SK-MEL-5 (cell line): ENCODE measurements at places on chromosomes 6 and 20. TPM values are rescaled to one million over a fixed set of nuclear protein-coding genes. Genes with fewer than 3 reads are reported as not detected.

DNA sequence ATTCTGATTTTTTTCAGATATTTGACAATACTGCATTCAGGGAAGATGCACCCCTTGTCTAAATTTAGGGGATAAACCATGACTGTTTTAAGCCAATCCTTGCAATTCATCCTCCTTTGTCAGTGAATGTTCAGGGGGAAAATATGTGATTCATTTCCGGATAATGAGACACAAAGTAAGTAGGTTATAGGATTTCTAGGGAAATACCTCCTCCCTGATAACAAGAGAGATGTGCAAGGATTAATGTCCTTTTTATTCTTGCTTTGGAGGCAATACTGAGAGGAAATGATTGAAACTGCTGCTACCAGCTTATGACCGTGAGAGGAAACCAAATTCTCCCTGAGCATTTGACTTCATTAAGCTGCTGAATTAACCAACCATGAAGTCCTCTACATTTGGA is 161.3 kb upstream of the EYA4 start:
- no peak for DNase-seq

GRCh38 chr6:10419749-10420545 is 5.1 kb upstream of the TFAP2A start:
- DNase-seq, result no peak

- no peak for DNase-seq
Measured at GRCh38 chr20:57031867-57032355, 234.5 kb downstream of the BMP7 start.

The EYA2 gene
- total RNA-seq, result not detected in 2 replicates

DNA sequence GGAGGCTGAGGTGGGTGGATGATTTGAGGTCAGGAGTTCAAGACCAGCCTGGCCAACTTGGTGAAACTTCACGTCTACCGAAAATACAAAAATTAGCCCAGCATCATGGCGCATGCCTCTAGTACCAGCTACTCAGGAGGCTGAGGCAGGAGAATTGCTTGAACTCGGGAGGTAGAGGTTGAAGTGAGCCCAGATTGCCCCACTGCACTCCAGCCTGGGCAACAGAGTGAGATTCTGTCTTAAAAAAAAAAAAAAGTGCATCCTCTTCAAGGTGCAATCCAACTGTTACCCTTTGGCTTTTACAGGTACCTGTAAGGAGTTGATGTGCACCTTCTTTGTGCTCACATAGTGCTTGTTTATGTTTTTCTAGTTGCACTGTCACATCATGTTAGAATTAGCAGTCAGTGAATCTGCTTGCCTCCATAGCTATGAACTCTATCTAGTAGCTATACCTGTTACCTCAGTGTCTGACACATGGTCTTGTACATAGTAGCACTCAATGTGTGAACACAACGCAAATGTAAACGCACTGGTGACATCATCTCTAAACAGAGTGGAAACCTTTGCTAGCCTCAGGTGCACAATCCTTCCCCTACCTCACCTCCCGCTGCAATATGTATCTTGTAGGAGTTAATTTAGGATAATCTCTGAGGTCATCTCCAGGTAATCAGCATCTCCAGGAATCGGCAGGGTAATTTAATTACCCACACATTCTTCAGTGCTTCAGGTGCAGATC is 9.7 kb downstream of the MSH5 start:
- DNase-seq, result no peak

- DNase-seq, result peak; percentile 24
Measured at GRCh38 chr6:90435207-90435899, 138.7 kb upstream of the BACH2 start.

DNA sequence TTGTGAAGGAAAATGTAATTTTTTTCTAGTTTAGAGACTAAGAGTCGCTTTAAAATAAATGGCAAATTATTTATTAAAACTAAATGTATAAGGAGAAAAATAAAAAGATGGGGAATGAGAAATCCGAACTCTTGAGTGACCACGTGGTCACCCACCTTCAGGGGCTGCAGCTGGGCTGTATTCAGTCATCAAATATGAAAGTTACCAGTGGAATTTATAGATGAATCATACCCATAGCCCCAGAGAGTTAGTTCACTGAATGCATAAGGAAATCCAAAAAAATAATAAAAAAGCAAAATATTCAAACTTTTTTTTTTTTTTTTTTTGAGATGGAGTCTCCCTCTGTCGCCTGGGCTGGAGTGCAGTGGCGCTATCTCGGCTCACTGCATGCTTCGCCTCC is 947.7 kb upstream of the ADGRB3 start:
- no peak for DNase-seq

GRCh38 chr6:108330806-108331205 is 36.0 kb downstream of the AFG1L start:
- no peak for DNase-seq

The GSTA3 gene
- total RNA-seq, result 0.80 TPM in 1 of 2 replicates, not detected in the other

The SLC17A9 gene
- not detected in 2 replicates for total RNA-seq

GRCh38 chr6:75620381-75621304 is 19.0 kb downstream of the SENP6 start:
- no peak for DNase-seq

DNA sequence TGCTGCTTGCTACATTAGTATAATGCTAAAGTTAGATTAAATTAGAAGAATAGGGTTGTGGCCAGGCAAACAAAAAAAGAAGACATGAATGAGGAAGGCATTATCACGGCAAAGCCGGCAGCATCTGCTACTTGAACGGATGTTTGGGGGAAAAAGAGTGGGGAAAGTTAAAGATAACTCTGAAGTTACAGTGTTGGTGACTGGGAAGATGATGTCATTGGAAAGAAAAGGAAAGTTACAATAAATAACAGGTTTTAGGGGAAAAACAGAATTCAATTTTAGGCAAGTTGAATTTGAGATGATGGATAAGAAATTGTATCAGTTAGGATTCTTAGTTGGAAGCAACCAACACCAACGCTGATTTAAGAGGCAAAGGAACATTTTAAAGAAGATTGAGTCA is 74.2 kb upstream of the NRN1 start:
- DNase-seq, result no peak

The KCNQ5 gene
- total RNA-seq, result 13.9 and 24.1 TPM in 2 replicates

- DNase-seq, result no peak
Measured at GRCh38 chr6:75101896-75102295, 104.0 kb downstream of the COL12A1 start.

GRCh38 chr20:34124469-34125249 is 12.6 kb upstream of the EIF2S2 start:
- DNase-seq, result no peak

DNA sequence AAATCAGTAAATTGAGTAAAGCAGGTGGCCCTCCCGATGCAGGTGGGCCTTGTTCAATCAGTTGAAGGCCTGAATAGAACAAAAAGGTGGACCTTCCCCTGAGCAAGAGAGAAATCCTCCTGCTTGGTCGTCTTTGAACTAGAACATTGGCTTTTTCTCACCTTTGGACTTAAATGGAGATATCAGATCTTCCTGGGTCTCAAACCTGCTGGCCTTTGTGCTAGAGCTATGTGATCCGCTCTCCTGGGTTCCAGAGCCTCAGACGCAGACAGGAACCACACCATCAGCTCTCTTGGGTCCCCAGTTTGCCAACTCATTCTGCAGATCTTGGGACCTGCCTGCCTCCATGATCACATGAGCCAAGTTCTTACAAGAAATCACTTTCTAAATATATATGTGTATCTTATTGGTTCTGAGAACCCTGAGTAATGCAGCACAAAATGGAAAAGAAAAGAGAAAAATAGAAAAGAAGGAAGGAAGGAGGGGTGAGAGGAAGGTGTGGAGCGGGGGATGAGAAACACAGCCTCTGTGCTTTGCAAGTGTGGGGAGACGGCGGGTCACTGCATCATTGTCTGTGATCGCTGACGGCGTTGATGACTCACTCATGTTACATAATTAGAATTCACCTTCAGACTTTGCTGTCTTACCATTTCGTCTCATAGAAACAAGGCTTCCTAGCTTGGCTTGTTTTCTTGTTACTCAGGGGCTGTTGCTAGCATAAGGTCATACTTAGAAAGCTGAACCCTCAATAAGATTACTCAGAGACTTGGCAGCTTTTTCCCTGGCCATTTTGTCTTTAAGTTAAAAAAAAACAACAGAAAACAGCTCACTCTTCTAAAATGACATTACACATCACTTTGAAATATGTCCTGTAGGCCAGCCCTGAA is 85.7 kb upstream of the NEDD9 start:
- peak; percentile 67 for DNase-seq

The BFSP1 gene
- total RNA-seq, result 14.3 and 14.7 TPM in 2 replicates

- DNase-seq, result no peak
Measured at GRCh38 chr6:79913369-79913768, 34.0 kb downstream of the ELOVL4 start.

- peak; percentile 95 for DNase-seq
Measured at GRCh38 chr20:8020314-8021079, 936 bp upstream of the TMX4 start.

GRCh38 chr6:3746119-3746691 is 5.3 kb downstream of the PXDC1 start:
- no peak for DNase-seq

The SNAP25 gene
- total RNA-seq, result 0.05 TPM in 1 of 2 replicates, not detected in the other

DNA sequence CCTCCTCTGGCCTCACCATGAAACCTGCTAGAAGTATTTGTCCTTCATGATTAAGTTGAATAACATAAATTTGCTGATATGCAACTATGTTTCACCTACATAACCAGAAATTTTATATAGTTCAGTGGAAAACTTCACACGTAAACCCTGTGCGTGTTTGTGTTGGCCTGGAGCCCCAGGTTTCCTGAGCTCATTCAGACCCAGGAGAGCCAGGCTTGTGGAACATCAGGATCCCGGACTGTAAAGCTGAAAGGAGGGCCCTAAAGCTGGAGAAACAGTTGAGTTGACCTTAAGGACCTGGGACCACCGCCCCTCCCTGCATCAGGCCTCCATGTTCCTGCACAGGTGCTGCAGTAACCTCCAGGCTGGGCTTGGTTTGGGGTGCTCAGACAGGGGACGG is 3.1 kb upstream of the SPATS1 start:
- no peak for DNase-seq

The ATP9A gene
- 17.2 and 20.3 TPM in 2 replicates for total RNA-seq

DNA sequence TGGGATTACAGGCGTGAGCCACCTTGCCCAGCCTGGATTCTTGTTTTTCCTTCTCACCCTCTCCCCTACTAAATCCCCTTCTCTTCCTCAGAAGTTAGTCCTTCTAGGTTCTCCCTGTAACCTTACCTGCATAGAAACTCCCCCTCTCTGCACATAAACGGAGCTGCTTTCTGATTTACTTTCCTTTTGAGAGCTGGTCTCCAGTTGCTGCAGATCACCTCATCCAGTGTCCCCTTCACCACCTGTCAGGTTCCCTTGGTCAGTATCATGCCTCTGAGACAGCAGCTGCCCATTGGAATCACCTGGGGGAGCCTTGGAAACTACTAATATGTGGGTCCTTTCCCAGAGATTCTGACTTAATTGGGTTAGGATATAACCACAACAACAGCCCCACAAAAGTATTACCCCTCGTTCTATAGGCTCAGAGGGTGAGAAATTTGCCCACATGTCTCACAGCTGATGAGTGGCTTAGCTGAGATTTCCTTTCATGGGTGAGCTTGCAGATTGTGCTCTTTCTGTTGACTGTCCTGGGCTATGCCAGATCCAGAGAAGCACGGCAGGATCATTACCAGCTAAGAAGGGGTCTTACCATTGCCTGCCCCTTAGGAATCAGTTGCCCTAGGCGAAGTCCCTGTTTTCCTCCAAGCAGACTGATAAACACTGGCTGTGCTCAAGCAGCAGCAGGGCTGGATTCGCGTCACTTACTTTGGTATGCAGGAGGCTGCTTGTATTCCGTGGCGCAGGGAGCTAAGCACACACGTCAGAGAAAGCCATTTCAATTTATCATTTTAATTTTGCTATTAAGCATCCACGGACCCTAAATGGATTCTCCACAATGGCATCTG is 51.3 kb downstream of the AKAP12 start:
- DNase-seq, result no peak

- DNase-seq, result no peak
Measured at GRCh38 chr6:133333852-133334251, 92.7 kb downstream of the EYA4 start.

GRCh38 chr20:33803921-33804337 is 7.2 kb upstream of the CHMP4B start:
- DNase-seq, result no peak

The VGLL2 gene
- not detected in 2 replicates for total RNA-seq

The TRAPPC3L gene
- total RNA-seq, result 0.21 TPM in 1 of 2 replicates, not detected in the other

DNA sequence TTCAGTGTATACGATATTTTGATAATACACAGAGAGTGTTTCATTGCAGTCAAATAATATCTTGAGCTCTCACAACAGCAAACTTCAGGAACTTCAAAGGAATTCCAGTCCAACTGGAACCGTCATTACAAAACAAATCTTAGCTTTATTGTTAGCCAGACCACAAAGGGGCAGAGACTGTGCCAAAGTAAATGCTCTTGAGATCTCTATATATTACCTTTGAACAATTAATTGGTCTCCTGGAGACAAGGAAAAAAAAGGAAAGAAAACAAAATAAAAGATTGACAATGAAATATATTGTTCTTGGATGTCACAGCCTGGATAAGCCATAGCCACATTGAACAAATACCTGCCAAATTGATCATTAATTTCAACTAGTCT is 70.0 kb downstream of the FOXC1 start:
- DNase-seq, result no peak

GRCh38 chr6:136960781-136961180 is 38.7 kb downstream of the SLC35D3 start:
- DNase-seq, result no peak

GRCh38 chr6:87687296-87687695 is 14.7 kb downstream of the AKIRIN2 start:
- no peak for DNase-seq
